Kidney tubule cell (primary cell): ENCODE measurements at places on chromosomes 2 and 18.

- no peak for DNase-seq
Measured at GRCh38 chr2:64189167-64189566, 44.9 kb upstream of the PELI1 start.

GRCh38 chr2:25165992-25166875 is 2.1 kb downstream of the POMC start:
- DNase-seq = peak; percentile 21

DNA sequence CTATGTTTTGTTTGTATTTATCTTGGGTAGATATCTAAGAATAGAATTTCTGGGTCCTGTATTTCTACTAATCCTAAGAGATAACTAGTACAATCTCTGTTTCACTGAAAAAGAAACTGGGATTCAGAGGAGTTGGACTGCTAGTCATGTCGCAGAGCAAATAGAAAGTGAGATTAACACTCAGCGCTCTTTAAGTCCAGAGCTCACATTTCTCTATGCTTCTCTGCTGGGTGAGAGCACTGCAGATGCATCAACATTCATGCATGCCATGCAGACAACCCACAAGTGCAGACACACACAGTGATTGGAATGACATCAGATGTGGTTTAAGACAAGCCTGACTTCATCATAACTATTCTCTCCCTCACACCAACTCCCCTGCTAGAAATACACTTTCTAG is 563.8 kb downstream of the TDRD15 start:
- DNase-seq = peak; percentile 1

DNA sequence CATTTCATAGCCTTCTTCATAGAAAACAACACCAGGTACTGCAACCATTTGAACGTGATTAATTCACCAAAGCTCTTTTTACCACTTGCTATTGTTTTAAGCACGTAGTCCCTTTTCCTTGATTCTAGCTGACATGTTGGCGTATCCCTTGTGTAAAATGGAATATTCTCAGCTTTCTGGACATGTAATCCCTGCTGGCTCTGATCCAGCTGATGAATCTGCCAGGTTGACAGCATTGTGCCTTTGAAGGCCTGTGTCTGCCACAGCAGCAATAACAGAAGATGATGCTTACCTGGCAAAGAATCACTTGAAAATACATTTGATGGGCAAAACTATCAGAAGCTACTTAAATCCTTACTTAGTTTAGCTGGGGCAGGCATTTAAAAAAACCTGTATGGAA is 81.0 kb upstream of the CCDC150 start:
- DNase-seq = no peak

DNA sequence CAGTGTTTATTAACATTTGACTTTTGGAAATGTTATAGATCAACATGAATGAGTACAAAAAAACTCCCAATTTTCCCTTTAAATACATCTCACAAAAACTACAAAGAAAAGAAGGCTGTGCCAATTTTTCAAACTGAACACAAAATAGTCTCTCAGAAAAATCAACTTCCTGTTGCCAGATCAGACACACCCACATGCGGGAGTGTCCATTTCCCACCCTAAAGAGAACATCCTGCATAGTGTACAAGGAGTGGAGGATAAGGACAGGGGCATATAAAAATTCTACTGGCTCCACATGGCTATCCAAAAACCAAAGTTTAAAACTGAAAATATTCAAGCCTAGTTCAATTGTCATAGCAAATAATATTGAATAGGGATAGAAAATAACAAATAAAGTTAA is 165.3 kb downstream of the ATAD2B start:
- no peak for DNase-seq

- peak; percentile 1 for DNase-seq
Measured at GRCh38 chr2:143085125-143085784, 44.0 kb upstream of the ARHGAP15 start.

DNA sequence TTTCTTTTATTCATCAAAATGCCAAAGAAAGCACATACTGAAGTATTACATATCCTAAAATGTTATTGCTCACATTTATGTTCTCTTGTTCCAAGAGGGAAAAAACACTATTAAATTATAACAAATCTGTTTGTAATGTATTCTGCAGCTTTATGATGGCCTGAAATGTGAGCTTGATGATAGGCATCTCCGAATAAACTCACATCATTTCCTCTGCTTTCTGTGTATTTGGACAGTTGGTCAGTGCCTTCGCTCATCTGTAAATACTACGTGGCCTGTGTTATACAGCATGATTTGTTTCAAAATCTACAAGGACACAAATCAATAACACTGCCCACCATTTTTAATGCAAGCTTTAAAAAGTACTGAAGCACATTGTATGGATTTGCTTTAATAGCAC is 672.8 kb upstream of the SYT4 start:
- DNase-seq = no peak

DNA sequence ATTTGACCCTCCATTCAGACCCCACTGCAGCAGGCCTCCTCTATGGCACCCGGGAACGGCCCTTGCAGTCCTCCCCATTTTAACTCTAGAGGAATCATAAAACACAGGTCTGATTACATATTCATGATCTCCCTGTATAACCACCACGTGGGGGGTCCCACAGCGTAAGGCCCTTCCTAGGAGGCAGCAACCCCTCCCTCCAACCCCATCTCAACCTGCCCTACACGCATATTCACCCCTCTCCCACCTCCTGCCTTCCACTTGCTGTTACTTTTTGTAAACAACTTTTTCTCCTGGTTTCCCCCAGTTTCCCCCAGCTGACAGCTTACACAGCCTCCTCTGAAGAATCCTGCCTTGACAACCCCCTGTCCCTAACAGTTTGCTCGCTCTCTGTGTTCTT is 85.1 kb upstream of the FOXI3 start:
- no peak for DNase-seq

DNA sequence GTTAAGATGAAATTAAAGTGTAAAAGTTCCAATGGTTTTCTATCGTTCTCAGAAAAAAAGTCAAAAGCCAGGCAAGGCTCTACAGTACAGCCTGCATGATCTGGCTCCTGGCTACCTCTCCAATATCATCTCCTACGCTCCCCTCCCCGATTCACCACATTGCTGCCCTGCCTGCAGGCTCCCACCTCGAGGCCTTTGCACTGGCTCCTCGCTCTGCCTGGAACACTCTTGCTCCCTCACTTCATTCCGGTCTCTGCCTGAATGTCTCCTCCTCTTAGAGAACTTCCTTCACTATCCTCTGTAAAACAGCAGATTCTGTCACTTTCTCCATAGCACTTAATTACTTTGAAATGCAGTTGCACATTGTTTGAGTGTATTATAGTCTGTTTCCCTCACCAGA is 72.5 kb downstream of the KLF7 start:
- DNase-seq = no peak

GRCh38 chr2:101179982-101180381 is 28.8 kb upstream of the TBC1D8 start:
- no peak for DNase-seq

- no peak for DNase-seq
Measured at GRCh38 chr2:68423966-68424650, 43.0 kb downstream of the FBXO48 start.

GRCh38 chr2:215866606-215867005 is 146.7 kb downstream of the MREG start:
- no peak for DNase-seq

GRCh38 chr2:231331533-231331932 is 64.0 kb upstream of the B3GNT7 start:
- DNase-seq = no peak

GRCh38 chr2:108243566-108243965 is 3.8 kb downstream of the SULT1C3 start:
- DNase-seq = no peak

GRCh38 chr2:135798275-135798705 is 38.7 kb downstream of the LCT start:
- no peak for DNase-seq

- no peak for DNase-seq
Measured at GRCh38 chr2:97988722-97989121, 7.0 kb downstream of the TMEM131 start.

GRCh38 chr2:129799036-129799958 is 180.2 kb upstream of the RAB6C start:
- DNase-seq = peak; percentile 21

DNA sequence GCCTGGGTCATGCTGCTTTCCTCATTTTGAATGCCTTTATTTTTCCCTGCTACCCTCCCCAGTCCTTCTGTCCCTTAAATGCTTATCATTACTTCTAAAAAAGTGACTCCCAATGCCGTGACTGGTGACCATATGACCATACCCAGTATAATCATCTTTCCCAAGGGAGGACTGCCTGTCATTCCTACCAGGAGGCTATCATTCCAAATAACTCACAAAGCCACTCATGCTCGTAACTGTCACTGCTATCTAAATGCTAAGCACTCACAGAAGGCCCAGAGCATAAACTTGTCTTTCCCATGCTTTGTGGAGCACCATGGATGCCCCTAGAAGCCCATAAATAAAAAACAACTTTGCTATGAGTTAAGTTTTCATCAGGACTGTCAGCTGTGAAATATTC is 38.7 kb upstream of the CREB1 start:
- peak; percentile 27 for DNase-seq

GRCh38 chr2:241315879-241316631 is at the start of gene SEPTIN2:
SEPTIN2 (plus strand) TSS chr2:241315925; CDS start chr2:241324233, 8,308 bp downstream.
- no peak for DNase-seq

DNA sequence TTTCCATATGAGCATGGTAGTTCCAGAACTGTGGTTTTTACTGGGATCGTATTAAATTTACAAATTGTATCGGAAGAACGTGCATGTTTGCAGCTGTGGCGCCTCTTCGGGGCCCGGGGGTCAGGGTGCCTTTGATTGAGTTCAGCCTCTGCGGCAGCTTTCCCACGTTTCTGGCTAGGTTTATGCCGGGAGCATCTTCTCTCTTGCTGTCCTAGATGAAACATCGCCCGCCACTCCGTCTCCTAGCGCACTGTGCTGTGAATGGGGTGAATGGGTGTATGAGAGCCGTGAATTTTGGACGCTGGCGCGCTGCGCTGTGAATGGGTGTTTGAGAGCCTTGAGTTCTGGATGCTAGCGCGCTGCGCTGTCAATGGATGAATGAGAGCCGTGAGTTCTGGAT is 12.3 kb downstream of the PDCD1 start:
- DNase-seq = no peak

DNA sequence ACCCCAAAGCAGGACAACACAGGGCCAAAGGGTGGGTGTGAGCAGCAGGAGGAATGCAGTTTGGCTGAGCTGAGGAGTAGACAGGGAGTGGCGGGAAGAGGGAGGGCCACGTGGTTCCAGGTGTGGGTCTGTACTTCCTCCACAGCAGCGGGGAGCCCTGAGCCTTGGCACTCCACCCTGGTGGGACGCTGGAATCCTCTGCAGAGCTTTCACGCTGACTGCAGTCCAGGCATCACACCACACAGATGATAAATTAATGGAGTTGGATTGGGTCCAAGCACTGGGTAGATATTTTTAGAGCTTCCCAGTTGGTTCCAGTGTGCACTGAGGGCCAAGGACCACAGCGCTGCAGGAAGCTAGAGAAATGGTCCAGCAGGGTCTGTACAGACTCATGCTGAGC is 67.0 kb upstream of the TMEM200C start:
- DNase-seq = peak; percentile 12

GRCh38 chr2:234451242-234451641 is 45.6 kb downstream of the ARL4C start:
- no peak for DNase-seq

DNA sequence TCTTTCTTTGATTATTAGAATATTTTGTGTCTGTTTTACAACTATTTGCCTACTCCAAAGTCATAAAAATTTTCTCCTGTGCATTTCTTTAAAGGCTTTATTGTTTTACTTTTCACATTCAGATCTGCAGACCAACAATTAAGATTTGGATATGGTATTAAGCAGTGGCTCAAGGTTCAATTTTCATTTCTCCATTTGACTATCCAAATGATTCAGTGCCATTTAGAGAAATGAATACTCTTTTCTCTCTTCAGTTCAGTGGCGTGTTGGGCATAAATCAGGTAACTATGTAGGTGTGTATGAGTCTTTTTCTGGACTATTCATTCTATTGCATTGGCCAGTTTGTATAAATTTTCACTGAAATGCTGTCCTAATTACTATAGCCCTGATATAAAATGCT is 57.3 kb upstream of the IL1R1 start:
- no peak for DNase-seq

DNA sequence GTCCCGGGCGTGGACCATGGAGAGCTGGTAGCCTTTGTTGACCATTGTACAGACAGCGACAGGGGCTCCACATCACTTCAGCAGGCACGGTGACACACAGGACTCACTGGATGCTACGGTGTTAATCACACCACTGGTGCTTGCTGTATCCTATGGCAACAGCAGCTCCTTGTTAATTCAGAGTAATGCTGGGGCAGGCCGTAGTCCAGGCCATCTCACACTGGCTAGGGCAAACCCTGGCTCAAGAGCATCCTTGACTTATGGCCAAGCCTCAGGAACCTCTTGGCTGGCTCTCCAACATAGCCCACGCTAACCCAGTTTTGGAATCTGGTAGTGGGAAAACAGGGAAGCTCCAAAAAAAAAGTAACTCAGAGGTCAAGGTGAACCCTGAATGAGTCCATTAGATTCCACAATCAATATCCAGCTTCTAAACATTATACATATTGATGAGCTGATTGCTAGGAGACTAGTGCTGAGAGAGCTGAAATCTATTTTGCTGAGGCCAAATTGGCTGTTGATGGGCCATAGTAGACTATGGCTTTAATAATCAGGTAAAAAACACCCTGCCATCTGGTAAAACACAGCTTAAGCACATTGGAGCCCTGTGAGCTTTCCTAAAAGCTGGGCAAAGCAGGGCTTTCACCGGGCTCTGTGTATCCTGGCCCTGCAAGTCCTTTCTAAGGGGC is 253.6 kb downstream of the PRKCE start:
- no peak for DNase-seq

GRCh38 chr2:464562-465309 is 176.8 kb upstream of the ALKAL2 start:
- no peak for DNase-seq

GRCh38 chr2:241770936-241771285 is 5.7 kb upstream of the GAL3ST2 start:
- no peak for DNase-seq

DNA sequence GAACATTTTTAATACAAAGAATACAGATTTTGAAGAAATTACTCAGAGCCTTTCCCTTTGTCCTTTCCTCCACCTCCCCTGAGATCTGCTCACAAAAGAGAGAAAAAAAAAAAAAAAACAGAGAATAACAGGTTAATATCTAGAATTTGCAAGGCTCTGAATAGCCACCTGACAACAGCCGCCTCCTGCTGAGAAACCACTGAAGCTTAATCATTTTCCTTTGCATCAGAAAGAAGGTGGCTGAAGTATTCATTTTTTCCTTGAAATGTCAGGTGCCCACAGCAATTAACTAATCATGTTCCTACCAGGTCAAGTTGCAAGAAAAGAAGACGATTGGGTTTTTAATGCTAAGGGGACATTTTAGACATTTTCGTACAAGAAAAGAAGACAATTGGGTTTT is 21.2 kb downstream of the CNTNAP5 start:
- DNase-seq = no peak

- DNase-seq = no peak
Measured at GRCh38 chr18:21387886-21388285, 145.9 kb downstream of the GREB1L start.

GRCh38 chr18:48528861-48529260 is 10.0 kb upstream of the CTIF start:
- DNase-seq = no peak
